MCF 10A (cell line): ENCODE measurements at places on chromosomes 3 and 15.

- DNase-seq, result no peak
Measured at GRCh38 chr3:152296971-152297370, 28.2 kb downstream of the MBNL1 start.

- no peak for DNase-seq
Measured at GRCh38 chr3:137759505-137759904, 4.6 kb upstream of the SOX14 start.

GRCh38 chr15:89104172-89104564 lies 15.9 kb downstream of the ABHD2 start:
- DNase-seq, result no peak

DNA sequence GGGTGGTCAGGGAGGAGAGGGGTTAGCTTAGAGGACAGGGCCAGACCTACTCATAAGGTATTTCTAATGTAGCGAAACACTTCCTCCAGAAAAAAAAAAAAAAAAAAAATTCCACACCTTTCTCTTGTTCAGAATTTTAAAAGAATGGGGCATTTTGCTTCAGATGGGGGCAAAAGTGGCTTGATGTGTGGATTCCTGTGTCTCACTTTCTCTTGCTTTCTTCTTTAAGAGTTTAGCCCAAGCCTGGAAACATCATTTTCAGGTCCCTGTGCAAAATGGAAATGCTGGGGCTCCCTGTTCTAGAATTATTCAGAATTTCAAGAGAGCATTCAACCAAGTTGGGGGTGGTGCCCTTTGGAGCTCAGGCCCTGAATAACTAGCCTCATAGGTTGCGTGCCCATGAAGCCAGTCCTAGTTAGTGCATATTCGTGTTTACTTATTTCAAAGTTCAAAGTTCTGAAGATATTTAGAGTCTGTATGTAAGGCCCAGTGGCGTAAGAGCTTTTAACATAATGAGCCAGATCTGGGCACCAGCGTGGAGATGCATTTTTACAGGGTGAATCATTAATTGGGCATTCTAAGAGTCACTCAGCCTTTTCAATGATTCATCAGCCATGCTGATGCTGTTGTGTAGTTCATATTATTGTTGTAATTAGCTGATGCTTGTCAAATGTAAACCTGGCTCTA lies 104.5 kb downstream of the RPLP1 start:
- peak; percentile 95 for DNase-seq

DNA sequence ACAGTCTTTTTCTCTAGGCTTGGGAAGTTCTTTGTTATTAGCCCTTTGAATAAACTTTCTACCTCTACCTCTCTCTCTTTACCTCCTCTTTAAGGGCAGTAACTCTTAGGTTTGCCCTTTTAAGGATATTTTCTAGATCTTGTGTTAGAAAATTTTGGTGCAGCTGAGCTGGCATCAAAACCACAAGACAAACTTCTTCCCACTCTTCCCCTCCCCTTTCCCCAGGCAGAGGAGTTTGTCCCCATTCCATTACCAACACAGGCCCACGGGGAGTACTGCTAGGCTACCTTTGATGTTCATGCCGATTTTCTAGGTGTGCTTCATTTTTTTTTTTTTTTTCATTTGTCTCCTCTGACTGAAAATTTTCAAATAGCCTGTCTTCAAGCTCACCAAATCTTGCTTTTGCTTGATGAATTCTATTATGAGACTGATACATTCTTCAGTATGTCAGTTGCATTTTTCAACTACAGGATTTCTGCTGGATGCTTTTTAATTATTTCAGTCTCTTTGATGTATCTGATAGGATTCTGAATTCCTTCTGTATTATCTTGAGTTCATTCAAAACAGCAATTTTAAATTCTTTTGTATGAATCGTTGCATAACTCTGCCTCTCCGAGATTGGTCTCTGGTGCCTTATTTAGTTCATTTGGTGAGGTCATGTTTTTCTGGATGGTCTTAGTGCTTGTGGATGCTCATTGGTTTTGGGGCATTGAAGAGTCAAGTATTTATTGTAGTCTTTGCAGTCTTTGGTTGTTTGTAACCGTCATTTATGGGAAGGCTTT lies 112.0 kb downstream of the UBE2E2 start:
- DNase-seq, result no peak

GRCh38 chr15:77530576-77530975 lies 102.1 kb downstream of the LINGO1 start:
- DNase-seq, result no peak

GRCh38 chr15:48875241-48875960 lies 2.5 kb upstream of the EID1 start:
- no peak for DNase-seq

- no peak for DNase-seq
Measured at GRCh38 chr3:195899701-195900435, 8.5 kb downstream of the TNK2 start.

DNA sequence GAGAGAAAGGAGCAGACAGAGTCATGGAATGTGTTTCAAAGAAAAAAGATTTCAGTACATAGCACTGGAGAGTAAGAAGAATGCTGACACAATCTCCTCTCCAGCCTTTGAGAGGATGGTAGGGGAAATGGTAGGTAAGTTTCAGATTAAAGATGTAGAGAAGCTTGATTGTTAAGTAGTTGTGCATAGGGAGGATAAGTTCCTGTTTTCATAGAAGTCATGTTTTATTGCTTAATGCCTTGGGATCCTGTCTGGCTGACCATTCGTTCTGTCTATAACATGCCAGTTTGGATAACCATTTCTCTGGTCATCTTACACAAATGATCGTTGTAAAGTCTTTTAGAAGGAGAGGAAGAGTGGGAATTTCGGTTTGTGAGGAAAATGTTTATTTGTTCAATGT lies 95.7 kb upstream of the IGSF10 start:
- no peak for DNase-seq

- DNase-seq, result no peak
Measured at GRCh38 chr15:85305050-85305449, 75.4 kb upstream of the AKAP13 start.

GRCh38 chr15:84988909-84989644 lies 7.4 kb downstream of the PDE8A start:
- DNase-seq, result no peak
